ENCODE measurements at places on chromosomes 12 and 14.

DNA sequence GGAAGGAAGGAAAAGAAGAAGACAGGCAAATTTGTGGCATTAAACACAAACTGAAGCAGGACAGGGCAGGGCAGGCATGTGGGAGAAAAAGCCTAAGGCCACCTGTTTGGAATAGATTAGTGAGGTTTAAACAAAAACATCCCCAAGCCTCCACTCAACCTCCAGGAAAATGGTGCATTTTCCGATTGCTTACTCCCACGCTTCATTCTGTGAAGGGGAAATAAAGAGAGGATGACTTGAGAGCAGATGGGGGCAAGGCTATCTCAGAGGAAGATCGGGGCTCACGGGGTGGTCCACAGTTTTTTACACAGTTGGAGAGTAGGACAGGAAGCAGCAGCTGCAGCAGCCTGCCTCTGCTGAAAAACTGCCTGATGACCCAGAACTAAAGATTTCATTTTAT lies 250.9 kb downstream of the DUSP6 start:
- no peak for DNase-seq

- DNase-seq = no peak
Observed at GRCh38 chr12:88743946-88744685, 163.8 kb upstream of the KITLG start.

DNA sequence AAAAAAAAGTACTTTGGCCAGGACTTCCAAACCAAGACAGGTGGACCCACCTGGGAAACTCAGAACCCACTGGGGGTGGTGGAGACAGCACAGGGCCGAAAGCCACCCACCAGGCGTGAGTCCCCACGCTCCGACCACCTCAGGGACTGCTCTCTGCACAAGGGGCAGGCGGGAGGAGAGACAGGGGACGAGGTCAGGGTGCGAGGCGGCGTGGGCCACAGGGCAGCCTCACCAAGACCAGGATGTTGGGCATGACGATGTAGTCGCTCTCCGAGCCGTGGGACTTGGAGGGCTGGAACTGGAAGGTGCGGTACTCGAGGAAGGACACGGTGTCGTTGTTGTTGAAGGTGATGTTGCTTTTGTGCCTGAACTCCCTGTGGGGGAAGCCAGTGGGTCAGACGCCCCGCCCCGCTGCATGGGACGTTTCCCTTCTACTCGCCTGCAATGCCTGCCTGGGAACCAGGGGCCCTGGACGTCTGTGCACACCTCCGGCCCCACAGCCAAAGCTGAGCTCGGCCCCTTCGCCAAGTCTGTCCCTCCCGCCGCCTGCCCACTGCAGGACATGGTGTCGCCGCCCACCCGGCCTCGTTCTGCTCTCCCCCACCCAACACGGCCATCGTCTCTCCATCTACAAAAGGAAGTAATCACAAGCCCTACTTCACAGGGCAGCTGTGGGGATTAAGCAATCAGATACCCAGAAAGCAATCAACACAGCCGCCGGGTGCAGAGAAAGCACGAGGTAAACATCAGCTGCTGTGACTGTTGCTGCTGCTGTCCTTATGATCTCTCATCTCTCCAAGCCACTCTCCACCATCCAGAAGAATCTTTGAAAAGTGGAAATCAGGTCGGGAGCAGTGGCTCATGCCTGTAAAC lies 48.7 kb downstream of the SCARB1 start:
- peak; percentile 76 for DNase-seq

DNA sequence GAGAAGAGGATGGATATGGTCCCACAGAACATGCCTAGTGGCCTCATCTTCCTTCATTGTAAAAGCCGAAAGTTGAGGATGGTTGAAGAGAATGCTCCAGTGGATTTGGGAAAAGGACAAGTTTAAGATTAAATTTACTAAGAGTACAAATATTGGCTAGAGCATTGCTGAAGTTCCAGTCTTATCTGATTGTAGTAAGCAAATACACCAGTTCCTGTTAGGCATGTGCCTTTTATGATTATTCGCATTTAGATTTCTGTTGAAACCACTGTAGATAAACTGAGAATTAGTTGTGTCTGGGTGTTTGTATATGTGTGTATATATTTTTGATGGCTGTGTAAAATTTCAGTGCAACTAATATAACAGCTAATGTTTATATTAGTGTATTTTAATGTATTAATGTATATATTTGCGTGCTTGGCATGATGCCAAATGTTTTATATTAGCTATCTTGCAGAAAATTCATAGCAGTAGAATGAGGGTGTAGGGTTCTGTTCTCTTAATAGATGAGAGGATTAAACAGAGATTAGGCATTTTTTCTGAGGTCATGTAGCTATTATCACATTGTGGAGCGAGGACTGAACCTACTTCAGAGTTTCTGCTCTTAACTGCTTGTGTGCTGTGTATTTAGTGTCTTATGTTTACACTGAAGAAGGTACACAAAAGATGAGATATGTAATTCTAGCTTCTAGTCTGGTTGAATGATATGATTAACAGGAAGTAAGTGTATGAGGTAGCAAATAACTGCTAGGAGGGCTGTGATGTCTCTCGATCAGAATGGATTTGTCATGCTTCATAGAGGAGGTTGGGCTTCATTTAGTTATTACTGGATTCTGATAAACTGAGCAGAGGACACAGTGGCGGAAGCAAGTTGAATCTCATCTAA lies 21.1 kb downstream of the FKBP3 start:
- DNase-seq = no peak

DNA sequence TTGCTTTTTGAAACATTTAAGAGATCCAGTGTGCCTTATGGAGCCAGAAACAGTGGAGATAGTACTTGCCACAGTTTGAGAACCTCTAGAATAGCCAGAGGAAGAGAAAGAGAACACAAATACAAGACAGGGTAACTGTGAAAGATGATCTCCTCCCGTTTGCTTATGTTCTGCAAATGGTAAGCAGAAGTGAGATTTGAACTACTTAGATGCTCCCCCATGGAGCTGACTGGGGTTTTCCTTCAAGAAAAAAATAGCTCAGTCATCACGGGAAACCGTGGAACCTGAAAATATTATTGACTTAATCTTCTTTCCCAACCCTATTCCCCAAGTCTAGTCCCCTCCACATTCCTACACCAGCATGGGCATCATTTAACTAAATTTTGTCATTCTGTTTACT lies 87.1 kb downstream of the KIF21A start:
- DNase-seq = peak; percentile 3

GRCh38 chr12:80226576-80226975 lies 127.2 kb downstream of the OTOGL start:
- DNase-seq = peak; percentile 53

- DNase-seq = peak; percentile 51
Observed at GRCh38 chr14:70714055-70714550, 72.4 kb downstream of the TTC9 start.

- no peak for DNase-seq
Observed at GRCh38 chr12:127781336-127781735, 485.6 kb upstream of the TMEM132C start.

DNA sequence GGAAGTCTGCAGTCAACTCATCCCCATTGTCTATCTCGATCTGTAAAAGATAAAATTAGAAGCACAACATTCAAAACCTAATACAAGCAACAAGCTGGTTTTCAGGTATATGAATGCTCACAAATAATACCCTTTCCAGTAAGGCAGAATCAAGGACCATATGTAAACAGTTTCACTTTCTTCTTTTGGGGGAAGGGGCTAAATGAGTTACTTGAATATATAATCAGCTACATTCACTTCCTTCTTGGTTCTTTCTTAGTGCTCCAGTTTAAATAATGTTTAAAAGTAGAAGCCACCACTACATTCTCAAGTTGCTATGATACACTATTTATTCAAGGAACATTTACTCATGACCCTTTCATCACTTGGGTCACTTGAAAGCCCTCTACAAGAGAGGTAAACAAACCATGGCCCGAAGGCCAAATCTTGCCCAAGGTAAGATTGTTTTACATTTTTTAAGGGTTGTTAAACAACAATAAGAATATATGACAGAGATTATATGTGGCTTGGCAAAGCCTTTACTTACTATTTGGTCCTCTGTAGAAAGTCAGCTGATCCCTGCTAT lies 10.3 kb downstream of the TWF1 start:
- DNase-seq = no peak

GRCh38 chr14:23434488-23435222 lies 805 bp downstream of the MYH7 start:
- no peak for DNase-seq

DNA sequence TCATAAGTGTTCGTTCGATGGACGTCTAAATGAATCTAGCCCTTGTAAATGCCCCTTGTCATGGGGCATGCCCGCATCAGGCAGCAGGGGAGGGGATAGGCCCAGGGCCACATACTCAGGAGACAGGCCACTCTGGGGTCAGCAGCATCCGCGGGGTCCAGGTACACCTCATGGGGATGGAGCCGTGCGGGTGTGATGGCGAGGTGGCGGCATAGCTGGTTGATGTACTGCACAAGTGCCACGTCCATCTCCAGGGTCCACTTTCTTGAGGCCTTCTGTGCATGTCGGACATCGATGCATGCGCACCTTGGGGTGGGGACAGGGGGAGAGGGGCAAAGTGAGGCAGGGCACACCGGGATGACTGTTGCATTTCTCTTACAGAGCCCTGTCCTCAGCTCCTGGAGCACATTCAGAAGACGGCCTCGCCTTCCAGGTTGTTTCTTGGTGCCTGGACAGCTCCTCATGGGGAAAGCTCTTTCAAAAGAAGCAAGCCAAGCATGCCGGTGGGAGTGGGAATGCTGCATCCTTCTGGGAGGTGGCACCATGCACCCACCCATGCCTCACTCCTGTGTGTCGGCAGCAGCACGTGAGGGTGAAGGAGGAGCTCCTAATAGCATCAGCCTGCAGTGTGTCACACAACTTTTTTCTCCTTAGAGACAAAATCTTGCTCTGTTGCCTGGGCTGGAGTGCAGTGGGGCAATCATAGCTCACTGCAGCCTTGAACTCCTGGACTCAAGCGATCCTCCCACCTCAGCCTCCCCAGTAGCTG lies 47.4 kb downstream of the TRAFD1 start:
- DNase-seq = no peak

DNA sequence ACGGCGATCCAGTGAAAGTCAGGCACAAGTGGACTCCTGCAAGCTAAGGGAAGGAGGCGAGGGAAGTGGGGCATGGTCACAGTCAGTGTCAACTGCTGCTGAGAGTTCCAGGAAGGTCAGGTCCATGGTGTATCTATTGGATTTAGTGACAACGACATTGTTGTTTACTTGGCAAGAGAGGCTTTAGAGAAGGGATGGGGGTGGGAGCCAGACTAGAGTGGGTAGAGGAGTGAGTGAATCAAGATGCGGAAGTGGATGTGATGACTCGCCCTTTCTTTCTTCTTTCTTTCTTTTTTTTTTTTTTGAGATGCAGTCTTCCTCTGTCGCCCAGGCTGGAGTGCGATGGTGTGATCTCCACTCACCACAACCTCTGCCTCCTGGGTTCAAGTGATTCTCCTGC lies 12.5 kb downstream of the P2RX7 start:
- DNase-seq = peak; percentile 89

GRCh38 chr12:68178774-68179439 lies 19.4 kb upstream of the IFNG start:
- DNase-seq = no peak

GRCh38 chr12:130752692-130753230 lies 36.7 kb upstream of the RIMBP2 start:
- DNase-seq = no peak

GRCh38 chr12:57755454-57756372 lies 810 bp downstream of the MARCHF9 start:
- no peak for DNase-seq

DNA sequence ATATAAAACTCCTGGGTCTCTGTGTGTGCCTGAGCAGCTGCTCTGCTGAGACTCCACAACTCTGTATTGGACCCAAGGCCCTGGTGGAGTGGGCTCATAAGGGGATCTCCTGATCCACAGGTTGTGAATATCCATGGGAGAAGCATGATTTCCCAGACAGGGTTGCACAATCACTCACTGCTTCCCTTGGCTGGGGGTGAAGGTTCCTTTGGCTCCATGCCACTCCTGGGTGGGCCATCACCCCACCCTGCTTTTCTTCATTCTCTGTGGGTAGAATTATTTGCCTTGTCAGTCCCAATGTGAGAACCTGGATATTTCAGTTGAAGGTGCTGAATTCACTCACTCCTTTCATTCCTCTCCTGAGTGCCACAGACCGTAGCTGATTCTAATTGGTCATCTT lies 205.2 kb upstream of the TMEM260 start:
- DNase-seq = no peak
